ENCODE measurements at places on chromosomes 3 and 15. TPM values are rescaled to one million over a fixed set of nuclear protein-coding genes. Genes with fewer than 3 reads are reported as not detected.
A peak's percentile ranks its signal among the peaks of the same experiment; 100 is the strongest.

SETMAR gene
- 14.1 TPM for total RNA-seq

VWA5B2 gene
- 0.47 TPM for total RNA-seq

GABRG3 gene
- not detected for total RNA-seq

CHL1 gene
- total RNA-seq = 20.2 TPM

ZNF621 gene
- total RNA-seq = 19.9 TPM

ACTRT3 gene
- total RNA-seq = 0.92 TPM

HYAL1 gene
- total RNA-seq = 58.2 TPM

GRCh38 chr3:129039271-129040038, 21.1 kb upstream of the GP9 start:
- H3K27me3 ChIP-seq = no peaks in the 10 kb centered on the region
- no peak for DNase-seq
- no peaks in the 10 kb centered on the region for H3K4me1 ChIP-seq
- no peak overlapping the region for H3K27ac ChIP-seq
- H3K4me3 ChIP-seq = no peak overlapping the region
- H3K36me3 ChIP-seq = peaks cover 5% of the 10 kb centered on the region

- peaks cover 52% of the 10 kb centered on the region for H3K4me1 ChIP-seq
- no peak overlapping the region for H3K4me3 ChIP-seq
- DNase-seq = no peak
- H3K36me3 ChIP-seq = no peaks in the 10 kb centered on the region
Observed at GRCh38 chr15:56985856-56986255, 67.4 kb downstream of the TCF12 start.

DNA sequence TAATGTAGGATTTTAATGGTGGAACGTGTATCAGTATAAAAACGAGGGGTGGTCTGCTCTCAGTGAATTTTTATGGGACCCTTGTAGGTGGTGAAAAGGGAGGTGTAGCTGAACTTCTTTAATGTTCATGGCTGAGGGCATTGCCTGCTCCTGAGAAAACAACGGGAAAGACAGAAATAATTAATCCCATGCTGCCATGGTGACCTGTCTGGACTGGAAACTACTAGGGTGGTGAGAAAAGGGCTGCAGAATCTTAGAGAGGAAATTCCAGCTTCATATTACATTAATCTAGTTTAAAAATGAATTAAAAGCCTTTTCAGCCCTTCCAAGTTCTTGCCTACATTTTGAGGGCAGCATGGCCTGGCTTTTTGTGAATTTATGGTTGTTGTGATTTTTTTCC, 47.6 kb downstream of the ZBTB38 start:
- peaks cover 74% of the 10 kb centered on the region for H3K4me1 ChIP-seq
- no peak for DNase-seq
- H3K27me3 ChIP-seq = no peaks in the 10 kb centered on the region
- peaks cover 42% of the 10 kb centered on the region for H3K36me3 ChIP-seq

DNA sequence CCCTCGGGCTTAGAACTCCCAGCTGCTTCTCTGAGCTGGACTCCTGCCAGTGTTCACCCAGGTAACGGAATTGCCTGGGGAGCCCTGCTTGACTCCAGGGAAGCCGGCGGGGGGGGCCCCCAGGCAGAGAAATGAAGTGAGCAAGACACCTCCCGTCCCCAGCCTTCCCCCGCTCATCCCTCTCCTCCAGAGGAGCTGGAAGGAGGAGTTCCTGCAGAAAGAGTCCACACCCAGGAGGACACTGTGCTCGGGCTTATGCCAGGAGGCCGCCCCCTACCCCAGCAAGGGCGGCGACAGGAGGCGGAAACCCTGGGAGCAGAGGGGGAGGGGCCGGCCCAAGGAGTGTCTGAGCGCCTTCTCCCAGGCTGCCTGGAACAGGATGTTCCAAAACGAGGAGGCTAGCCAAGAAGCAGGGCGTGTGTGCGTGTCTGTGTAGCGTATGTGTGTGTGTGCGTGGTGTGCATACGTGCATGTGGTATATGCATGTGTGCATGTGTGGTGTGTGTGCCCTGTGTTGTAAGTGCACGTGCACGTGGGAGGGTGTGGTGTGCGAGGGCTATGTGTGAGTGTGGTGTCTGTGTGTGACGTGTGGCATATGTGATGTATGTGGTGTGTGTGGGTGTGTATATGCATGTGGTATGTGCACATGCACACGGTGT, 511.3 kb downstream of the SHQ1 start:
- no peaks in the 10 kb centered on the region for H3K36me3 ChIP-seq
- peak overlapping the region; percentile 38 for H3K27ac ChIP-seq
- peaks cover 18% of the 10 kb centered on the region for H3K4me1 ChIP-seq
- peak; percentile 86 for DNase-seq
- no peak overlapping the region for H3K4me3 ChIP-seq

- H3K36me3 ChIP-seq = no peaks in the 10 kb centered on the region
- no peaks in the 10 kb centered on the region for H3K27me3 ChIP-seq
- DNase-seq = no peak
- no peak overlapping the region for H3K4me3 ChIP-seq
- no peaks in the 10 kb centered on the region for H3K4me1 ChIP-seq
- no peak overlapping the region for H3K27ac ChIP-seq
Observed at GRCh38 chr3:80010021-80010571, 242.3 kb upstream of the ROBO1 start.

- no peak overlapping the region for H3K4me3 ChIP-seq
- H3K36me3 ChIP-seq = peaks cover 5% of the 10 kb centered on the region
- H3K4me1 ChIP-seq = no peaks in the 10 kb centered on the region
- H3K27ac ChIP-seq = no peak overlapping the region
- H3K27me3 ChIP-seq = no peaks in the 10 kb centered on the region
Observed at GRCh38 chr3:36820083-36820482, 55.7 kb upstream of the DCLK3 start.

DNA sequence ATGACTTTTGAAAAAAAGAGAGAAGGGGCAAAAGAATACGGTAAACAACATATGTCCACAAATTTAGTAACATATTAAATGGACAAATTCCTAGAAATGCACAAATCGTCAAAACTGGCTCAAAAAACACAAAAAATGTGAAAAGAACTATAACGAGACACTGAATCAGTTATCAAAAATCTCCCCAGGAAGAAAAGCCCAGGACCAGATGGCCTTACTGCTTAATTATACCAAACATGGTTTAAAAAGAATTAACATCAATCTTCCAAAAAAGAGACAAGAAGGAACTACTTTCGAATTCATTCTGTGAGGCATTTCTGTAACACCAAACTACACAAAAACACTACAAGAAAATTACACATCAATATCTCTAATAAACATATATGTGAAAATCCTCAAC, 117.4 kb downstream of the STAG1 start:
- H3K4me3 ChIP-seq = no peak overlapping the region
- H3K4me1 ChIP-seq = peaks cover 5% of the 10 kb centered on the region
- H3K27me3 ChIP-seq = no peaks in the 10 kb centered on the region
- DNase-seq = no peak

DNA sequence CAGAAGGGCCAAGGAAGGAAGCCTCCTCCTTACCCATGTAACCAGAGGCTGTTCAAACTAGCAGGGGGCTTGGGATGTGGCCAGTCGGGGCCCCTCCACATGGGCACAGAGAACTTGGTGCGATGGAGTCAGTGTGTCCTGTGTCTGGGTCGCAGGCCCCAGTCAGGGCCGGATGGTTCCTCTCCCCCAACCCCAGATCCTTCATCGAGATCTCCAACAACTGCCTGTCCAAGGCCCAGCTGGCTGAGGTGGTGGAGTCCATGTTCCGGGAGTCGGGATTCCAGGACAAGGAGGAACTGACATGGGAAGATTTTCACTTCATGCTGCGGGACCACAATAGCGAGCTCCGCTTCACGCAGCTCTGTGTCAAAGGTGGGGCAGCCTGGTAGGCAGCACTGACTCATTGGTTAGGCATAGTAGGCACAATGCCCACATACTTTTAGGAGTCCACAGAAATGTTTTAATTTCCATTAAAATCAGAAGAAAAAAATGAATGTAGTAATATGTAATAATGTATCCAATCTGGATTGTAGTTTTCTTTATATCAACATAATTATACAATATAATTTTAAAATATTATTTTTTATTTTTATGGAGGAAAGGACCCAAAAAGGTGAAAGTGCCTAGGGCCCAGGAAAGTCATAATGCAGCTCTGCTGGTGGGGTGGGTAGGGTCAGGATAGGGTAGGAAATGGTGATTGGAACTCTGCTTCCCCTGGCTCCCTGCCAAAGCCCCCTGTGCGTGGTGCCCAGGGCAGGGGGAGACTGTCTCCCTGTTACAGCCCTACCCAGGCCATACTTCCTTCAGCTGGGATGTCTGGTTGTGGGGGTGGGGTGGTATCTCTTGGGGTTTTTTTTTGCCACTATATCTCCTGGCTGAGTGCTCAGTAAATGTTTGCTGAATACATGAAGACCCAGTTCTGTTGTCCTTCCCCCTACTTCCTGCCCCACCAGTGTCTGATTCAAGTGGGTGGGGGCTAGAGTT, 18.6 kb downstream of the DUOX1 start:
- no peaks in the 10 kb centered on the region for H3K27me3 ChIP-seq
- DNase-seq = no peak
- peaks cover 12% of the 10 kb centered on the region for H3K4me1 ChIP-seq
- peaks cover 71% of the 10 kb centered on the region for H3K36me3 ChIP-seq
- H3K4me3 ChIP-seq = no peak overlapping the region

DNA sequence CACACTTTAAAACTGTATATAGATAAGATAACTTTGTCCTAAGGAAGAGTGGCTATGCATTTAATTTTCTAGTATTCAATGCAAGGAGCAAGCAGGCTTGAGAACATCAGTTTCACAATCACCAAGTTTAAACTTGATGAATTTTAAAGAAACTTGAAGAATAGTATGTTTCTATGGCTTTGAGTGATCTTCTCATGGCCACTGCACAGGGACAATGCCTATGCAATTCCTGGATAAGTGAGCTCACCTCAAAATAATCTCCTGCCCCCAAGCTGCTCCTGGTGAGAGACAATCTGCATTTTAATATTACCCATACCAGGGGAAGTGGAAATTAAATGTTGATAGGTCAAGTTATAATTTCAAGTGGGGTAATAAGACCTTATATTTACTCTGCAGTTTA, 376.6 kb upstream of the CBLB start:
- no peaks in the 10 kb centered on the region for H3K4me1 ChIP-seq
- H3K27me3 ChIP-seq = no peaks in the 10 kb centered on the region
- H3K27ac ChIP-seq = no peak overlapping the region
- H3K36me3 ChIP-seq = no peaks in the 10 kb centered on the region

GRCh38 chr15:28947221-28947674, 61.5 kb downstream of the APBA2 start:
- H3K4me1 ChIP-seq = no peaks in the 10 kb centered on the region
- no peak for DNase-seq
- H3K36me3 ChIP-seq = no peaks in the 10 kb centered on the region
- no peak overlapping the region for H3K27ac ChIP-seq
- no peak overlapping the region for H3K4me3 ChIP-seq
- no peaks in the 10 kb centered on the region for H3K27me3 ChIP-seq

DNA sequence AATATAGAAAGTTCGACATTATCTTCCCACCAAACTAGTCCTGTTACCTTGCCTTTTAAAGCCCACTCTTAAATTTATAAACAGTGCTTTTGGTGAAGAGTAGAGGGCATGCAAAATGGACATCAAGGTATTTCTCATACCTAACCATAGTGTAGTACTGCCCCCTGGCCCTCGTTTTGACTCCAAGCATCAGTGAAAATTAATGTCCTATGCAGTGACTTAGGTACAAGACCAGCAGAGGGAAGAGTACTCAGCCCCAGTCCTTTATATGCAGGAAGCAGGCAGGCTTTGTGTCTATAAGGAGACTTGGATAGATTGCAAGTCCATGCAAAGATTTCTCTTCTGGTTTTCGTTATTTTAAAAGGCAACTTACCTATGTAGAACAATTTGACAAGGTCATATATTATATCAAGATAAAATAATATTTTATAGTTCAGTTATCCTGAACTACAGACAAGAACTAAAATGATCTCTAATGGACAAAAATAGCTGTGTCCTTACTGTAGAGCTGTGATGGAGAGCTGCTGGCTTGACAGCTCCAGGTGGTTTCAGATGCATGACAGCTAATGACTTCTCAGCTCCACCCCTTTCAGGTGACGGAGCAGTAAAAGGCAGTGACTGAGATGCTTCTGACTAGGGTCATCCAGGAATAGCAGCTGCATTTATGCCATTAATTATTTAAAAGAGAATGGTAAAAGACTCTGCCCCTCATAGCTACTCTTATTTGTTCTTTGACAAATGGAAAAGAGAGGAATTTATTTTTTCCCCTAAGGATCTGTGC, 646.1 kb downstream of the SQOR start:
- H3K27ac ChIP-seq = no peak overlapping the region
- DNase-seq = no peak
- no peaks in the 10 kb centered on the region for H3K4me1 ChIP-seq
- no peak overlapping the region for H3K4me3 ChIP-seq

DNA sequence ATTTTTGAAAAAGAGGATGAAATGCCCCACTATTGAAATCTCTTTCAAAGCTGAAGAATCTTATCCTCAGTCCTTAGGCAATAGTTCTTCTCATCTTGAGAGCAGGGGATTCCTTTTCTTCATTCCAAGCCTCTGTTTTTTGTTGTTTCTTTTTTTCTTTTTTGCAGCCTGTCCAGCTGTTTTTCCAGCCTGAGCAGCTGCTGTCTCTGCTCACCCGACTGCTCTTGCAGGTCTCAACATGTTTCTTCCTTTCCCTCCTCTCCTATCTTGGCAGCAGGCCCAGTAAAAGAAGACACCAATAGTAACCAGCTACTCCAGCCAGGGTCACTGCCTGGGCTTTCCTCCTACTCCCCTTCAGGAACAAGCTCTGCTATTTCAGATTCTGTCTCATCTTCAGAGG, 23.8 kb downstream of the MEX3B start:
- H3K4me1 ChIP-seq = no peaks in the 10 kb centered on the region
- DNase-seq = no peak
- peaks cover 4% of the 10 kb centered on the region for H3K27me3 ChIP-seq
- no peak overlapping the region for H3K27ac ChIP-seq
- H3K36me3 ChIP-seq = no peaks in the 10 kb centered on the region

GRCh38 chr3:32865383-32865782, 47.6 kb downstream of the TRIM71 start:
- H3K4me1 ChIP-seq = peaks cover 6% of the 10 kb centered on the region
- no peaks in the 10 kb centered on the region for H3K36me3 ChIP-seq
- no peaks in the 10 kb centered on the region for H3K27me3 ChIP-seq
- H3K4me3 ChIP-seq = no peak overlapping the region
- H3K27ac ChIP-seq = no peak overlapping the region

- peak overlapping the region; percentile 29 for H3K4me3 ChIP-seq
- no peaks in the 10 kb centered on the region for H3K36me3 ChIP-seq
- H3K4me1 ChIP-seq = no peaks in the 10 kb centered on the region
- no peaks in the 10 kb centered on the region for H3K27me3 ChIP-seq
- H3K27ac ChIP-seq = no peak overlapping the region
Observed at GRCh38 chr3:192570821-192571791, 156.2 kb downstream of the FGF12 start.

DNA sequence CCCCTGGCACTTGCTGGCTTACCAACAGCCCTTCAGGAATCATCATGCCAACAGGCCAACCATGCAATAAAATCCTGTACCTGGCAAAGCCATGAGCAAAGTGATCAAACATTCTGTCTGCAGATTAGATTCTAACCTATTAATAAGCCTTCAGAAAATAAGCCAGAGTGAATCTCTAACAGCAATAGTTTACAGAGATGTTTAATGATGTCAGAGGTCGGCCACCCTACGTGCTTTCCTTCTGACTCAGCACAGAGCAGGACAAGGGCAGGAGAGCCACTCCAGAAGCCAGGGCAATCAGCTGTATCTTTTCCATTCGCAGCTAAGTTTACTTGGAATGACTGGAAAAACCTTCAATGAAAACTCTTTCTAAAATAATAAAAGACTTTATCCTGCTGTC, 13.1 kb downstream of the COL8A1 start:
- H3K27me3 ChIP-seq = no peaks in the 10 kb centered on the region
- no peaks in the 10 kb centered on the region for H3K36me3 ChIP-seq
- H3K27ac ChIP-seq = peak overlapping the region; percentile 38
- DNase-seq = no peak
- H3K4me3 ChIP-seq = no peak overlapping the region
- H3K4me1 ChIP-seq = peaks cover 21% of the 10 kb centered on the region

Measured in lower lobe of right lung (tissue), 2 donors.